ENCODE measurements at places on chromosomes 4 and X.

GRCh38 chrX:150482537-150483206 is 85.7 kb upstream of the MTM1 start:
- DNase-seq = peak; percentile 31

GRCh38 chrX:68647156-68647957 is at the start of gene STARD8:
Gene STARD8, plus strand, starts transcription at chrX:68647666. Its CDS starts 217 bp downstream, at chrX:68647883.
- DNase-seq = no peak

DNA sequence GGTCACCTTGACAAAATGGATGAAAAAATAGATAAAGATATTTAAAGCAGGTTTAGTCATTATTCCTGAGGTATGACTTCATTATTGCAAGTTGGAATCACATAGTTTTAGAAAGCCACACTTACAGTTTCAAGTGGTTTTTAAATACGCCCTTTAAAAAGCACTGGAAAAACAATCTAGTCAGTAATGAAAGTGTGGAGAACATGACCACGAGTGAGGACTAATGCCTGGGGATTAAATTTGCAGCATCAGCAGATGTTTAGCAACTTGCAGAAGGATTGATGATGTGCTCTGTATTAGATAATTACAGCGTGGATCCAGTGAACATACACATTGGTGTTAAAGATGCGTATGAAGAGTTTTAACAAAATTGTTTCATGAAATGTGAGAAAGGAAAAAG is 5.9 kb downstream of the SPARCL1 start:
- DNase-seq = no peak

DNA sequence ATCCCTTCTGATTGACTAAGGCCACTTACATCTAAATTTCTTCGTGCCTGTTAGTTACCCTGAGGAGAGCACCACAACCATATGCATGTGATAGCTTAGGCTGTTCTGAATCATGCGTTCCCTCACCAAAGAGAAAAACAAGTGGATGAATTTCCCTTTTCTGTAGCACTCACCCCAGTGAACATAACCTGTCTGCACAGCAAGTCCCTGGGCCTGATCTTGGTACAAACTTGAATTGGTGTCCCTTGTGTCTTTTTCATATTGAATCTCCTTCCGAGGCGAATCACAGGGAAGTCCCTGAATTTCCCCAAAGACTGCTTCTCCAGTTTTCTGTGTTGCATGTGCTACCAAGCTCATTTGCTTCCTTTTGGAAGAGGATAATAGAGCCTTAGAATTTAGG is 100.4 kb downstream of the KLHL8 start:
- no peak for DNase-seq

GRCh38 chr4:145825255-145825654 is 113.4 kb downstream of the ZNF827 start:
- no peak for DNase-seq

DNA sequence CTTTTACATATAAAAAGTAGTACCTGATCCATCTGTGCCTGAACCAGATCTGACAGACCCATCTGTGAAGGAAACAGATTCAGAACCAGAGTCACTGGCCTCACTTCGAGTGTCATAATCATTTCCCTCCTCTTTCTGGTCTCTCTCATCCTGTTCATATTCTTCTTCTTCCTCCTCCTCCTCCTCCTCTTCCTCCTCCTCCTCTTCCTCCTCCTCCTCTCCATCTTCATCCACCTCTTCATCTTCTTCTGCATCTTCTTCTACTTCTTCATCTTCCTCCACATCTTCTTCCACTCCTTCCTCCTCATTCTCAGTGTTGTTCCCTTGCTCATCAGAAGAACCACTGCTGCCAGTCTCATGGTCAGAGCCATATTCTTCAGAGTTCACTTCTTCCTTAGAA is 12.9 kb downstream of the YTHDC1 start:
- DNase-seq = no peak

GRCh38 chr4:131613824-131614216 is 1535.3 kb upstream of the PCDH10 start:
- DNase-seq = no peak

- no peak for DNase-seq
These were observed 35.3 kb downstream of the RBPJ start for GRCh38 chr4:26356081-26356501.

DNA sequence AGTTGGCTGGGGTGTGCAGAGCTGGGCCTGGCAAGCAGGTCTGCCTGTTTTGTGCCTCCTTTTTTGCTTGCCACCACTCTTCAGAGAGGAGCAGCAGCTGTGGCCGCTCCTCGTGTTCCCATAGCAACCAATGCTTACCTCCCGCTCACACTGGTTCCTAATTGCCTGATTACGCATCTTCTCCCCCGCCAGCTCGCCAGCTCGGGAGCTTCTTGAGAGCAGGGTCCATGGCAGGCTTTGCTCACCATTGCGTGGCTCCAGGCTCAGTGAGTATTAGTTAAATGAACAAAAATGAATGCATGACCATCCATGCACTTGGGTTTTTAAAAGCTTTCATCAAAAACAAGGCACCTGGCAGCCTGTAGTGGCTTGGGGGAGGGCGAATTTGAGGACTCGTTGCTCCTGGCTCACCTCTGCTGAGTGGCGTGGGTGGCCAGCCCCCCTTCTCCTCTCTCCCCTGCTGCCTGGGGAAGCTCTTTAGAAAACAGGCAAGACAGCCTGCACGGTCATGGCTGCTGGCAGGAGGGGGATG is 14.2 kb upstream of the PJA1 start:
- DNase-seq = no peak

GRCh38 chrX:150361777-150362351 is 1.3 kb upstream of the MAMLD1 start:
- no peak for DNase-seq

- DNase-seq = no peak
These were observed 26.9 kb downstream of the FAM241A start for GRCh38 chr4:112172180-112172579.

DNA sequence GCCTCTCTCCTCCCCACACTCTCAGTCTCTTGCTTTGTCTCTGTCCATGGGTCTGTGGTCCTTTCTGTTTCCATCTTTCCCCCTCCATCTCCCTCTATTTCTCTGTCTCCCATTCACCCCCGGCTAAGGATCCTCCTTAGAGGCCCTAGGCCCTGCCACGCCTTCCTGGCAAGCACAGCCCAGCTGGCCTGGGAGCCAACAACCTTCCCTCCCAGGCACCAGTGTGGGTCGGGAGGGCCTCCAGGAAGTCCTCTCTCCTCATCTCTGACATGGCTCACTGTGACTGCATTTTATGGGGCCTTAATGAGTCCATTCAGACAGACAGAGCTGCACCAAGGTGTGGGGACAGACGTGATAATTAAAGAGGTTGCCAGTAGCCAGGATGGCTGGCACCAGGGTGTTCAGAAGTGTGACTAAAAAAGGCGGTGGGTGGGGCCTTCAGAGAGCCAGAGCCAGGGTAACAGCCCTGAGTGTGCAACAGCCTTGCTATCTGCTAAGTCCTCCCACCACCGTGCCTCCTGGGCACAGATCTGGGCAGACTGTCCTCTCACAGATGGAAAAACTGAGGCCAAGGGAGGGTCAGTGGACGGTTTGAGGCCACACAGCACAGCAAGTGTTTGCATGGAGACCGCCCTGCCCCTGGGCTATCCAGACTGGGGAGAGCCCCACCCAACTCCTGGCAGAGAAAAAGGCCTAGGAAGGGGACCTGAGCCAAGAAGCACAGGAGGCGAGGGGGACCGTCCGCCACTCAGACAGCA is 31.5 kb downstream of the BLOC1S4 start:
- no peak for DNase-seq

- DNase-seq = no peak
These were observed 213.4 kb downstream of the MAML3 start for GRCh38 chr4:139940600-139940999.

DNA sequence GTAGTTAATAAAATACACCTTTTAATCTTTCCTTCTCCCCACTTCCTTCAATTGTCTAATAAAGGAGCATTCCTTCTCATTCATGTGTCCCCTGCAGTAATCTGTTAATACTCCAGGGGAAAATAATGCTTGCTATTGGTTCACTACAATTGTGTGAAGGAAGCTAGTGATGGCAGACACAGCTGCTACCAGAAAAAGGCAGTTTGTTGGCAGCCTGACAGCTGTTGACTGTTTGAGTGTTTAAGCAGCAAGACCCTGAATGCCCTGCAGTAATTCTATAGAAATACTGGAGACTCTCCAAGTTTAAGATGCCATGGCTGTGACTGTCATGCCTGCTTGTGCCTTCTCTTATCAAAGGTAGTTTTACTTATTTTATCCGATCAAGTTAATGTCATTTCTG is 359.5 kb downstream of the C4orf33 start:
- no peak for DNase-seq

DNA sequence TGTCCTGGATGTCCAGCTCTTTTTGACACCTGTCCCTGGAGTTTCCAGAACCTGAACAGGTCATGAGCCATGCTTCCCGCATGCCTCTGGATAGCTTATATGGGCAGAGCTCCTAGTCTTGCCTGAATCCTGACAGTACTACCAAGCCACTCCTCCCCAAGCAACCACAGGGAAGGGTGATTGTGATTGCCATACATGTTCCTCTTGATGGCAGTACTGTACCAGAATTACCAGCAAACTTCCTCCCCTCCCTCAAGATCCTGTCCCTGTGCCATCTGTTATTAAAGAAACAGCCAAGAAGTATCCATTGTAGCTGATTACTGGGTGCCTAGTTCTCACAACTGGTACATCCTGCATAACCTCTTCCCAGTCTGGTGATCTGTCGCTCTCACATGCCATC is 264.3 kb upstream of the AGTR2 start:
- DNase-seq = no peak

GRCh38 chr4:52105276-52105675 is 54.2 kb downstream of the SPATA18 start:
- no peak for DNase-seq

DNA sequence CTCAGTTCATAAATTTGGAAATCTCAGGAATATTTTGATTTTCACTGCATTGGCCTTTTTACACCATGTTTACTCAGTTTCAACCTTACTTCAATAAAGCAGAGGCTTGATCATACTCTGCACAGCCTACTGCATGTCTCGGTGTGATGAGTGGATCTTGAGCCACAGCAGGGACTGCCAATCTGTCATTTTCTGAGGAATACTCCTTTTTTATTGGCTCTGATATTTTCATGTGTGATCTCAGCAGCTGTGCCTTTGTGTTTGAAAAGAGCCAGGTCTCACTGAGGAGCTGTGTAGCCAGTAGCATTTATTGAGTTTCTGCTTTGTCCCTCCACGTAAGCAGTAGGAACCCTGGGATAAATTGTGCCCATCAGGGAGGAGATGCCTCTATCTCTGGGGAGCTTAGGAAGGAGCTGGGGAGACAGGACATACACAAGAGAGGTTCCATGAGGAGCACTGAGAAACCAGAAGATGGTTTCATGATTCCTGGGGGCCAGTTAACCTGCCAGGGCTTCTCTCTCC is 18.9 kb upstream of the TRIM2 start:
- no peak for DNase-seq

GRCh38 chrX:41781500-41781899 is 57.5 kb downstream of the GPR82 start:
- DNase-seq = no peak

- DNase-seq = no peak
These were observed 1088.0 kb upstream of the PCDH7 start for GRCh38 chr4:29632199-29632598.

DNA sequence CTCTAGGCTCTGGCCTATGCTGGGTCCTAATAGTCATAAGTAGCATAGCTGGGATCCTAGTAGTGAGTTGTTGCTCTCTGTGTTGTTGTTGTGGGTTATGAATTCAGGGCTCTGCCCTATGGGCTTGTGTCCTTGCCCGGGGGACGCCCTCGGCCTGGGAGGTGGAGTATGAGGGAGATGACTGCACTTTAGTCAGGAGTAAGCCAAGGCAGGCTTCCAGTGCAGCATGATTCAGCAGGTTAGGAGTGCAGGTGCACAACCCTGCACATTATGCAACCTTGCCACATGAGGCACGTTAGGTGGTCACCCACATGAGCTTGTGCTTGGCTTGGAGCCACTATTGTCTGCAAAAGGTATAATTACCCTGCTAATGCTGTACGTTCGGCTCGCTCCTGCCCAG is 58.4 kb upstream of the CCDC149 start:
- DNase-seq = no peak

DNA sequence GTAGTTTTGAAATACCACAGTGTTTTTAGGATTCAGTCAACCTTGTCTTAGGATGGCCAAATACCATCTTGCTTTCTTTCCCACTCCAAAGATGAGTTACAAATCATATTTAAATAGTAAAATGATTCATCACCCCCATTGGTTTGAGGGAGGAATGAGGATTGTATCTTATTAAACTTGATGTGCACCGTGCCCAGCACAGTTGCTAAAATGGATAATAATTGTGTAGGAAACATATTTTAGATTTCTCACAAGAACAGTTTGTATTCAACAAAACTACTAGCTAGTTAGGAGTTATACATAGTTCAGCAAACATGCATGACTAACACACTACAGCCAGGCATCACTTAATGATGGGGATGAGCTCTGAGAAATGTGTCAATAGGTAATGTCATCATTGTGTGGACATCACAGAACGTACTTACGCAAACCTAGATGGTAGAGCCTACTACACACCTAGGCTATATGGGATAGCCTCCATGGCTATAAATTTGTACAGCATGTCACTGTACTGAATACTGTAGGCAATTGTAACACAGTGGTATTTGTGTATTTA is 245.4 kb downstream of the FBXW7 start:
- no peak for DNase-seq

- DNase-seq = no peak
These were observed 229.0 kb downstream of the PABPC4L start for GRCh38 chr4:133972586-133972985.

DNA sequence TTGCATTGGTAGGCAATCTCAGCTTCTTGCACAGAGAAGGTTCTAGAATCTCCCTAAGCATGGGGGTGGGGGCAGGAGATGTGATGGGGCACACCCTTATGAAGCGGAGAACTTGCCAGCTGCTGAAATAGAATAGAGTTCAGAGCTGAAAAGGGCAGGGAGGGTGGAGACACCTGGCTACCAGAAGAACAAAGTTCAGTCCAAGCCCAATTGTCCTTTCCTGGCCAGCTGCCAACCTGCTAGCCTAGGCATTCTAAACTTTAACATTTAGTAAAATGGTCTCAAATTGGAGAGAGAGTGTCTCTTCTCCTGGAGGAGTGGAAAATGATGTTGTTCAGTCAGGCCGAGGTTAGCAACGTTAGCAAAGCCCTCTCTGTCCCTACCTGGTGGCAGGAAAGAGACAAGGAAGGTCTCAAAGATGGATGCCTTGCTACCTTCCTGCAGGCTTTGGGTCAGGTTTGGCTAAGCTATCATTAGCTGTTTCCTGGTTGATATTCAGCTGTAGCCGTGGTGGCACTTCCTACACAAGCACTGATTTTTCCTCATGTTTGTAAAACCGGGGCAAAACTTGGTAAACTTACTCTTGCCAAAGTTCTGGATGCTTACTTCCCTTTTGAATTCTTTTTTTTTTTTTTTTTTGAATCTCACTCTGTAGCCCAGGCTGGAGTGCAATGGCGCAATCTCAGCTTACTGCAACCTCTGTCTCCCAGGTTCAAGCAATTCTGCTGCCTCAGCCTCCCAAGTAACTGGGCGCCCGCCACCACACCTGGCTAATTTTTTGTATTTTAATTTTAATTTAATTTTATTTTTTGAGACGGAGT is 34.7 kb upstream of the NYX start:
- no peak for DNase-seq

GRCh38 chr4:81510643-81511178 is 39.0 kb upstream of the RASGEF1B start:
- DNase-seq = no peak
